Amniotic stem cell (primary cell): ENCODE measurements at places on chromosomes 5 and 9.

- no peak for DNase-seq
These were observed 514.5 kb upstream of the RGMB start for GRCh38 chr5:98258939-98259338.

DNA sequence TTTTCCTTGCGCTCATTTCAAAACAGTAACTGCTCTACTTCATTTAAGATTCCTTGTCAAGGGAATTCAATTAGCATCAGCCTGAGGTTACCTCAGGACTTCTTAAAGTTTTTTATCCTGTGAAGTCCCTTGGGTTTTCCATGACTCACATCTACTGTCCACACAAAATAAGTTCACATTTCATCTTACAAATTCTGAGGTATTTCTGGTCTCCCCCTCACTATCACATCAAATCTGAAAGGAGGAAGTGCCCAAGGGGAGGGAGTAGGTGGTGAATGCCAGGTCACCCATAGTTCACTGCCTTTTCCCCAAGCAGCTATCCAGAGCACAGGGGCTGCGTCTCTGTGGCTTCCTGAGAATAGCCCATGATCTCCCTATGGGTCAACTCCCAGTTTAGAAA lies 227.1 kb upstream of the NREP start:
- DNase-seq: peak; percentile 58

DNA sequence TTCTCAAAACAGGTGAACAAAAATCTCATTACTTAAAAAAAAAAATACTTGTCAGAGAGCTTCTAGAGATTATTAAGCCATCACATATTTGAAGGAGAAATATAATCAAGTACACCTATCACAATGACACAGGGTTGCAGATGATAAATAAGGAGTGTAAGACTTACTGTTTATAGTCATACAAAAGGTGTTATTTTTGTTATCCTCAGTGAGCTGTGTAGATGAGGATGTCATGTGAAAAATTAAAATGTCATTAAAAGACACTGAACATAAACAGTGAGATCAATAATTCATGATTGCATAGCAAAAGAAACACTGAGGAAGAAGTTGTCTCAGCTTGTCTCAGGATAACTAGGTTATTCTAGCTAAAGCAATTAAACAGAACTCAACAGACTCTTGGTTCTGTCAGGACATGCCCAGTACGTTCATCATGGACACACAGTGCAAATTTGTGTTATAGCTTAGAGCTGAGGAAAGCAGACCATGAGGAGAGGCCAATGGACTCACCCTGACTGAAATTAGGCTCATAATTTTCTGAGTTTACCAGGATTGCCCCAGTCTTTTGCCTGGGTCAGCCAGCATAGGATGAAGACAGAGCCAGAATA lies 1162.6 kb upstream of the C9orf72 start:
- no peak for DNase-seq

DNA sequence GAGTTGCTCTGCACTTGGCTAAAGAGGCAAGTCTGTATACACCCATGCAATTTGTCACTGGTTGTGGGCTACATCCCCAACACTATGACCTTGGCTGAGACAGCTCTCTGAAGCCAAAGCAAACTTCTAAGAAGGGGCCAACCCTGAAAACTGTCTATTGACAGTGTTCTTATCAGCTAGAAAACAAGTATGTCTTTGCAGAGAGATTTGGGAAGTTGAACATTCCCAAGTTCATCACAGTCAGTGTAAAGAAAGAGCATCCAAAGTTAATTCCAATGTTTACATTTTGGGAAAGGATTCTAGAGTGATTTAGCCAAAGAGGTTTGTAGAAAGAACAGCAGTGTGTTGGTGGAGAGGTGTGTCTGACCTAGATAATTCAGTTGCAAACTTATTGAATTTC lies 711.1 kb upstream of the CHD1 start:
- no peak for DNase-seq

DNA sequence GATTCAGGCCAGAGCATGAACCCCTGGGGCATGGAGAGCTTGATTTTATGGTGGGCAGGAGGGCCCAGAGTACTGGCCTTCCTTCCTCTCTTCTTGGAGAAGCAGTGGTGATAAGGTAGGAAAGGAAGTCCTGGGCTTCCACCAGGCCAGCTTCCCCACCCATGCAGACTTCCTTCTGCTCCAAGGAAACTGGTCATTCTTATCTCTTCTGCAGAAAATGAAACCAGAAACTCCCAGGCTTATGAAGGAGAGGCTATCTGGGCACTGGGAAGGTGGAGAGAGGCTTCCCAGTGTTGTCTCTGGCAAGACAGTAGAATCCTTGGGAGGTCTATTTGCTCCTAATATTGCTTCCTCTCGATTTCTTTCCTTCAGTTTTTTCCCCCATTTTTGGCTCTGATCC lies 110.5 kb upstream of the EQTN start:
- no peak for DNase-seq

DNA sequence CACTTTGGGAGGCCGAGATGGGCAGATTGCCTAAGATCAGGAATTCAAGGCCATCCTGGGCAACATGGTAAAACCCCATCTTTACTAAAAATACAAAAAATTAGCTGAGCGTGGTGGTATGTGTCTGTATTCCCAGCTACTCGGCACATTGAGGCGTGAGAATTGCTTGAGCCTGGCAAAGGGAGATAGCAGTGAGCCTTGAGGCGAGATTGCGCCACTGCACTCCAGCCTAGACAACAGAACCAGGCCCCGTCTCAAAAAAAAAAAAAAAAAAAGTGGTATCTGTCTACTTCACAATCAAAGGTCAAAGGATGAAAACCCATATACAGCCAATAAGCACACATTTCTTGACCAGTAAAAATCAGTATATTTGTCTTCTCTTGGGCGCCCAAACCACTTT lies 728.5 kb upstream of the ADAMTS16 start:
- no peak for DNase-seq
